ENCODE measurements at places on chromosomes 11 and 22. TPM values are rescaled to one million over a fixed set of nuclear protein-coding genes. Genes with fewer than 3 reads are reported as not detected.

Gene VPREB1
- polyA plus RNA-seq = not detected

Gene P2RY2
- polyA plus RNA-seq = 0.94 TPM

Gene TRPM5
- 0.46 TPM for polyA plus RNA-seq

Gene OPCML
- 2.7 TPM for polyA plus RNA-seq

Gene PTGDR2
- 0.28 TPM for polyA plus RNA-seq

Gene C11orf86
- polyA plus RNA-seq = not detected

Gene OR52H1
- polyA plus RNA-seq = not detected

Gene FAM111A
- 12.3 TPM for polyA plus RNA-seq

Gene CLTCL1
- polyA plus RNA-seq = 107 TPM

Gene C11orf16
- 5.9 TPM for polyA plus RNA-seq

Gene SEPTIN3
- 2.4 TPM for polyA plus RNA-seq

Gene ELFN2
- 4.8 TPM for polyA plus RNA-seq

Gene ATL3
- polyA plus RNA-seq = 66.4 TPM

Gene DLAT
- 23.2 TPM for polyA plus RNA-seq

Gene BLID
- not detected for polyA plus RNA-seq

Gene GNAZ
- polyA plus RNA-seq = 13.7 TPM

Gene PDE3B
- polyA plus RNA-seq = 22.3 TPM

Gene PLA2G6
- 135 TPM for polyA plus RNA-seq

Gene TMA7B
- not detected for polyA plus RNA-seq

Gene SOX6
- polyA plus RNA-seq = 39.6 TPM

Gene RASSF7
- 13.2 TPM for polyA plus RNA-seq

Gene SYT12
- 3.7 TPM for polyA plus RNA-seq

Gene USH1C
- polyA plus RNA-seq = 3.7 TPM

Gene NELL1
- 7.0 TPM for polyA plus RNA-seq

Gene PLEKHB1
- 54.9 TPM for polyA plus RNA-seq
